PC-3 (cell line): ENCODE measurements at places on chromosomes 1 and 21. TPM values are rescaled to one million over a fixed set of nuclear protein-coding genes. Genes with fewer than 3 reads are reported as not detected.

AUNIP gene
- total RNA-seq = 17.6 and 22.2 TPM in 2 replicates

BLACAT1 gene
- 1.5 and 1.6 TPM in 2 replicates for total RNA-seq

CLDN8 gene
- total RNA-seq = 0.46 and 1.5 TPM in 2 replicates

TDRD5 gene
- not detected in 2 replicates for total RNA-seq
